ENCODE measurements at places on chromosomes 16 and 17.

DNA sequence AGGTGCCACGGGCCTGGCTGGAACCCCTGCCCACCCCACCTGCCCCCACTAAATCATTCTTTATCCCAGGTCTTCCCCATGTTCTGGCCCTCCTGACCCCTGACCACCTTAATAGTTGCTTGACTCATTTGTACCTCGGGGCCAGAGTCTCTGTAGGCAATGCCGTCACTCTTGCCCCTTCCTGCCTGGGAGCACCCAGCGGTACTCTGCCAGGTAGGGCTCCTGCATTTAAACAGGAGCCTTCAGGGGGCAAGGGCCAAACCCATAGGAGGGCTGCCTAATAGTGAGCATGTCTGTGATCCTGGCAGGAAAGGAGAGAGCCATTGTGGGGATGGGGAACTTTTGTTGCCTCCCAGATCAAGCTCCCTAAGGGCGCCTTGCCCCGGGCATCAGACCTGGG is 8.8 kb upstream of the ITGA3 start:
- no peak for DNase-seq

DNA sequence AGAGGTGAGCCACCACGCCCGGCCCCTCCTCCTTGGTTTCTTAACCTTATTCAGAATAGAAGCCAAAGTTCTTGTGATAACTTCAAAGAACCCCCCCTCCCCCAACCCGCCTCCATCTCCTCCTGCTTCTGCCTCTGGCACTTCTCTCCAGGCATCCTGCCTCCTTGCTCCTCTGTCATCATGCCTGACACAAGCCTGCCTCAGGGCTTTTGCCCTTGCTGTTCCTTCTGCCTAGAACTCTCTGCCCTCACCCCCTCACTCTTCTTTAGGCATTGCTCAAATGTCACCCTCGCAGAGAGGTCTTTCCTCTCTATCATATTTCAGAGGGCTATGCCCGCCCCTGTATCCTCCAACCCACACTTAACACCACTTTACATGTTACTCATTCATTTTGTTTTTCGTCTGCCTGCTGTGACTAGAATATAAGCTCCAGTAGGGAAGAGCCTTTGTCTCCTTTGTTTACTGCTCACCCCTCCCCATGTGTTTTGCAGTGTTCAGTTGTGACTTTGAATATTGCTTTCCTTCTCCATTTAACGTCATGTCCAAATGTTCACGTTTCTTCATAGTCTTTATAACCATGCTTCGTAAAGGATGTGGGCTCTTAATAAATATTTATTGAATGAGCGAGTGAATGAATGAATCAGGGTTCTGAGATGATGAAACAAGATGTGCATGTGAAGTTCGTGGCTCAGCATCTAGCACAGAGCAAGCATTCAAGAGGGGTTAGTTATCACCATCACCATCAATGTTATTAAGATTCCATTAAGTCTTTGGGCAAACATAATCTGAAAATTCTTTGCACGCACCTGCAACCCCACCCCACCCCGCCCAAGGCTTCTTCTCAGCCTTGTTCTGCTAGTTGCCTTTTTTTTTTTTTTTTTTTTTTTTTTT is 186.2 kb upstream of the WSCD1 start:
- DNase-seq, result no peak

DNA sequence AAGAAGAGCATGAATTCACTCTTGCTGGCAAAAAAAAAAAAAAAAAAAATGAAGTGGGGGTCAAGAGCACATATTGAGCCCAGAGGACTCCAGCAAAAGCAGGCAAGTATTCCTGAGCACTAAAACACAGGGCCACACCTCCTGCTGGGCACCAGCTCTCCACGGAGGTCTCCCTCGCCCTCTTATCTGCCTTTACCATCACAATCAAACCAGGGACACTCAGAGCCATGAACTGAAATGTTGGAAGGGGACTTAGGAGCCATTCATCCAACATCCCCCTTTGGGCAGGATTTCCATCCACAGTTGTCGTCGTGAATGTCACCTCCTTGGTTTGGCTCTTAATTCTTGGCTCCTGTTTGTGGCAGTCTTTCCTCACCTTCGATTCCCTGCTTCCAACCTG is 89.8 kb upstream of the GNAO1 start:
- no peak for DNase-seq

DNA sequence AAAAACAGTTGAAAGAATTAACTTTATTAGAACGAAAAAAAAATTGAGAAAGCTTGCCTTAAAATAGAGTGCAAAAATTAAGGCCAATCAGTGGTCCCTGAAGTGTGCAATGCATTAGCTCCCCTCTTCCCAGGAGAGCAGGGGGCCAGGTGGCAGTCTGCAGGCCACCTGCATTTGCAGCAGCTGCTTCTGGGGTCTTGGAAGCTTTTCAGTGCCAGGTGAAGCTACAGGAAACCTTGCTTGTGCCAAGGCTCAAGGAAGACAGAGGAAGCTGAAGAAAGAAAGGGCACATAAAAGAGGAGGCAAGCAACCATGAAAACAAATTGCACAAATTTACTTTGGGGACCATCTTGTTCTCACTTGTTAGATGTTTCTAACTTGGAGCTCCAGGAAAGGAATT is 50.5 kb upstream of the MTMR4 start:
- DNase-seq, result no peak

GRCh38 chr16:58459344-58460218 is 40.4 kb upstream of the NDRG4 start:
- no peak for DNase-seq

DNA sequence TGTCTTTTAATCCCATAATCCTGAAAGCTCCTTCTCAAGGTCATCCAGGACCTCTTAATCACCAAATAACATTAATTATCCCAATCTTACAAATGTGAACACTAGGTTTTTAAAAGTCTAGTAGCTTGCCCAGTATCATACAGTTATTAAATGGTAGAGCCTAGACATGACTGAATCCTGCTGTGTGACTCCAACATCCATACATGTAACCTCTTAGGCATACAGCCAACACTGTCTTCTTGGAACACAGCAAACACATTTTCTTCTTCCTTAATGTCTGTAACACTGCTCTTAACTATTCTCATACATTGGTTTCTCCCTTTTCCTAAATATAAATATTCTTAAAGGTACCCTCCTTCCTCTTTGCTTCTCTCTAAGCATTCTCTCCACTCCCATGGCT is 13.7 kb downstream of the BRIP1 start:
- no peak for DNase-seq

GRCh38 chr17:4508207-4508606 is 9.5 kb downstream of the SPNS2 start:
- DNase-seq, result no peak

DNA sequence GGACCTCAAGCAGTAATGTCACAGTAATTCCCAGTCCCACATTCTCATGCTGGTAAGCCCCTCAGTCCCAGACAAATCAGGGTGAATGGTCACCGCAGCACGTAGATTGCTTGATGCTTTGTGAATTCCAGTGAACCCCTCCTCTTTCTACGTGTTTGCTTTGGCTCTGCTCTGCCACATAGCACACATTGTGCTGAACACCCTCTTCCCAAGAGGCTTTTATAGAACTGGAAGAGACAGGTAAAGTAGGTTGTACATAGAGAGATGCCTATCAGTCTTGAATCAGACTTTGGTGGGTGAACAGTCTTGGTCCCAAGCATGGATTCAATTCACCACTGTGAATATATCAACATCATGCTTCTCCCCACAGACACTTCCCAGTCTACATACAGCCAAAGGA is 579 bp upstream of the KRTAP9-6 start:
- no peak for DNase-seq

- no peak for DNase-seq
These were observed 15.0 kb upstream of the RGS9 start for GRCh38 chr17:65121916-65122806.

- DNase-seq, result no peak
These were observed 69.6 kb upstream of the ZNF750 start for GRCh38 chr17:82909322-82909904.

GRCh38 chr17:17168401-17168800 is 37.7 kb downstream of the PLD6 start:
- no peak for DNase-seq

DNA sequence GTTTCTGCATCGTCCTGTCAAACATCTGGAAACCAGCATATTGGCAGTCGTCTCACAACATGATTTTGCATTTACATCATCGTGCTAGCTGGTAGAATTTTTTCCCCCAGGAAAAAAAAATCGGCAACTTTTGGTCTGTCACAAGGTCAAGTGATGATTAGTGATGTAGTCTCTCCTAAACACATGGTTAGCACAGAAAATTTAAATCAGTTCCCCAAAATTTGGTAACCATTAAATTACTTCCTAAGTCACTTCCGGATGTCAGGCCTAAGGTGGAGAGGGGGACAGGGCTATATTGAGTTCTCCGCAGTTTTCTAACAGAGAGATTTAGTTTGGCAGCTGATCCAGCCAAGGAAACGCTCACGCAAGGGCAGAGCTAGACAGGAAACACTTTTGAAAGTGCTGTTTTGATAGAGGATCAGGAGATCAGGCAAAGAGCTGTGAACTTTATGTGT is 271.0 kb upstream of the TBX2 start:
- DNase-seq, result no peak

- no peak for DNase-seq
These were observed 26.0 kb downstream of the TBX4 start for GRCh38 chr17:61478026-61478789.

GRCh38 chr17:82465023-82465603 is 6.6 kb downstream of the NARF start:
- DNase-seq, result no peak

- no peak for DNase-seq
These were observed 202.0 kb downstream of the C16orf78 start for GRCh38 chr16:49575346-49576172.

- DNase-seq, result no peak
These were observed 131.4 kb downstream of the HS3ST2 start for GRCh38 chr16:22945361-22945760.

- no peak for DNase-seq
These were observed 436 bp downstream of the SHPK start for GRCh38 chr17:3635474-3636153.

DNA sequence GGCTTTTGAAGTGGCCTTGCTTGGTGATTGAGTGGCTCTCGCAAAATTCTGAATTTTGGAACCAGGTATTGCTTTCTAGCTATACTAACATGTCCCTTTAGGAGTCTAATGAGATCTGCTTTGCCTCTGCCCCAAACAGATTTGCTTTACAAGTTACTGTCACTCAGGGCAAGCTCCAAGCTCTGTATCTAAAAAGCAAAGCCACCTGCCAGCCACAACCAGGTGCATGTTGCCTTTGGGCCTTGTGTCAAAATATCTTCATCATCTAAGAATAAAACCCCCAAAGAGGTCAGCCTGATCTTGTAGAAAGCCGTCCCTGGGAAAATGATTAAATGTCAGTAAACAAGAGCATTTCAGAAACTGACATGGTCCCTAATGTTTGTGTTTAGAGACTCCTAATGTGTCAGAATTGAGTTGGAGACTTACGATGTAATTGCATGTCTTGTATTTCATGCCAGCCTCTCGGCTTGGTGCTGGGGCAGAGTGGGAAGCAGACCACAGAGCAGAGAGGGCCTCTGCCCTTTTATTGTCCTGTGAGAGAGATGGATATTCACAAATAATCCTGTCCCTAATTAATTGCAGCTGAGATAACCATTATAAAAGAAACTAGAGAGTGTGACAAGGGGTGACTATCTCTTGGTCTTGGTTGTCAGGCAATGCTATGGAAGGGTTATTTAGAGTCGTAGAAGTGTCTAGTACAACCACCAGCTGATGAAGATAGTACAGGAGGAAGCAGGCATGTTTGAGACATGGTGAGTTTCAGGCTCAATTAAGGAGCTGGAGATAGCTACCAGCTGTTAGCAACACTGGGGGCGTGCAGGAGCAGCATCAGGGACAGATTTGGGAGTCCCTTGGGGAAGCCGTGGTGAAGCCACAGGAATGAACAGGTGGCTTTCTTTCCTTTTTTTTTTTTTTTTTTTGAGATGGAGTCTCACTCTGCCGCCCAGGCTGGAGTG is 90.7 kb downstream of the PITPNC1 start:
- no peak for DNase-seq

DNA sequence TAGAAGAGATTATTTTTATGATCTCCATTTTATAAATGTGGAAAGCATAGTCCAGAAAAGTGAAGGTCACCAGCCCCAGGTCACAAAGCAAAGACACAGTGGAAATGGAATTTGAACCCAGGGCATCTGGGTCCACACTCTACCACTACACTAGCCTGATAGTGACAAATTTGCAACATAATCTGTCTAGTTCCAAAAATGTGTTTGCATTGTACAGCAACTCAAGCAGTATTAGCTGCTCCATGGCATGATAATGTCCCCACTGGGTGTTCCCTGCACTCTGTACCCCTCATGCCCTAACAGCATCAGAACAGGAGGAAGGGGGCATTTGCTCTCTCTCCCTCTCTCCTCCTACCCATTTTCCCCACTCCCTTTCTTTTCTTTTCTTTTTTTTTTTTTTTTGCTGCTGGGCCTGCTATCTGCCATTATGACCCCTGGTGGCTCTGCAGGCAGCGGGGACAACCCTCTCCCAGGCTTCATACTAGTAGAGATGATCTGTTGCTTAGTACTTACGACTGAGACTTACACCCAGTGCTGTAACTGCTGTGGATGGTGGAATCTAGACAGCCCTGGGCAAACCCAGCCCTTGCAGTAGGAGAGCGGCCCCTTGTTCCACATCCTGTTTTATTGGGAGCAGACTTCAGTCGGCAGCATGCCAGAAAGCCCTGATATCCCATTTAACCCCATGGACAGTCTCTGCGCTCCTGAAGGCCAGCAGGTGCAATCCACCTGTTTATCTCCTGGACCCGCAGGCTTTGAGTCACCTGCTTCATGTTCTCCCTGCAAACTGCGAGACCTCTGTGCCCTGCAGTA is 306.3 kb downstream of the SOX9 start:
- DNase-seq, result no peak

GRCh38 chr17:78390241-78391050 is 12.0 kb downstream of the PGS1 start:
- DNase-seq, result peak; percentile 56

DNA sequence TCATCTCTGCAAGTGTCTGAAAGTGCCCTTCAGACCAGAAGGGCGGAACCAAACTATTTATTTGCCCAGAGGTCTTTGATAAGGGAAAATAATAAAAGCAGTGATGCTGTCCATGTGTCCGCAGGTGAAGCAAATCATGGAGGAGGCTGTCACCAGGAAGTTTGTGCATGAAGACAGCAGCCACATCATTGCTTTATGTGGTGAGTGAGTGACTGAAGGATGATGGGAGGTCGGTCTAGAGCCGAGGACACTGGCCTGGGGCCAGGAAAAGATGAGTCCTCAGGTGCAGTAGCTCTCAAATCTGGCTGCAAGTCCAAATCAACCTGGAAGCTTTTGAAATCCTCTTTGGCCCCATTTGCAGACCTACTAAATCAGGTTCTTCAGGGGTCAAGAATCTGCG is 6.1 kb downstream of the SGSM2 start:
- no peak for DNase-seq

- DNase-seq, result no peak
These were observed 1.2 kb downstream of the KCNJ16 start for GRCh38 chr17:70076189-70076588.

Data from SW 1271 (cell line).